ENCODE measurements at places on chromosomes 3 and 15. TPM values are rescaled to one million over a fixed set of nuclear protein-coding genes. Genes with fewer than 3 reads are reported as not detected.

Gene ST3GAL6
- total RNA-seq = 2.7 TPM

DNA sequence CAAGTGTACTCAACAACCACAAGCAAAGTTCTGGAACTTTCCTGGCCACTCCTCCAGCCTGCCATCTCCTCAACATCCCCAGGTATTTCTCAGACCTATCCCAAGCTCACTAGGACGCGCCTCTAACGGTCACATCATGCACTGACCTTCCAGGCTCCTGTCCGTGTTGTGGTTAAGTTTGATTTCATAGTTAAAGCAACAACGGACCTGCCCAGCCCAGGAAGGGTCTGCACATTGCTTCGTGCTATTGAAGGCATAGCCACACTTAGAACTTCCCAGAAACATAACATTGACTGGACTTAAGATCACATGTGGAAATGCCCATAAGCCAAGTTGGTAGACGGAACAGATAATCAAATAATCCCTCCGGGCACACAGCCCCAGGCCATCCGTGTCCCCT is 85.1 kb downstream of the OCA2 start:
- H3K36me3 ChIP-seq = peaks cover 16% of the 10 kb centered on the region
- H3K27ac ChIP-seq = no peak overlapping the region
- H3K27me3 ChIP-seq = no peaks in the 10 kb centered on the region
- no peak for DNase-seq
- no peaks in the 10 kb centered on the region for H3K4me1 ChIP-seq

Gene GAP43
- 0.21 TPM for total RNA-seq

DNA sequence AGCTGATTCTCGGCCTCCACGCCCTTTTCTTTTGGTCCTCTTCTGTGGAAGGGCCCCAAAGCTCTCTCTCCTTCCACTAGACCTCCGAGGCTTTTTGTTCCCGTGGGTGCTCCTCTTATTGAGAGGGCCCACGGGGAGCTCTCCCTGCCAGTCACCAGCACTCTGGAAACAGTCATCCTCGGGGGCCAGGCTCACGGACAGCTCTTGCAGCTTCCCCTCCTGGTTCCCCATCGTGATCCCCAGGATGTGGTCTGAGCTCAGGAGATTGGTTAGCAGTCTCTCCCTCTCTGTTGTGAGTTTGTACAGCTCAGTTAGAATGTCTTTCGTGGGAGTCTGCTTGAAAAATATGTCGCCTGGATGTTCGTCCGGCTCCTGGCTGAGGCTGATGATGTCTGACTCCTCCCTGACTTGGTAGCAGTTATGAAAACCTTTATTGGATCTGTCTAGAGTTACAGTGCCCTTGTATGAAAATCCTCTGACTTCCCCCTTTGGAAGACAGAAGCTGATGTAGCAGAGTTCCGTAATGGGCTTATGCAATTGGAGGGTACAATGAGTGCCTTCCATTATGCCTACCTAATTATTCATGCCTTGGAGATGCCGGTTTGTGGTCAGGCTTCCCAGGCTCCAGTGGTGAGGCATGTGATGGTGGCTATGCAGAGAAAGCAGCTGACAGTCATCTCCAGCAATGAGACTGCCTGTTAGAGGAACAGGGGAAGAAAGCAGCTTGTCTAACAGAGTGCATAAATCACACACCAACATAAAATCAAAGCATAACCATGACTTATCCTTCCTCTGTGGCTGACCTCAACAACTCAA is 40.0 kb downstream of the FMN1 start:
- no peaks in the 10 kb centered on the region for H3K27me3 ChIP-seq
- H3K27ac ChIP-seq = no peak overlapping the region
- no peaks in the 10 kb centered on the region for H3K36me3 ChIP-seq
- peak; percentile 57 for DNase-seq
- peak overlapping the region; percentile 4 for H3K4me3 ChIP-seq

GRCh38 chr3:124075753-124076152 is 83.8 kb upstream of the ROPN1 start:
- H3K27ac ChIP-seq = peak overlapping the region; percentile 23
- DNase-seq = no peak
- H3K36me3 ChIP-seq = no peaks in the 10 kb centered on the region
- H3K27me3 ChIP-seq = no peaks in the 10 kb centered on the region

Gene RNF168
- total RNA-seq = 16.0 TPM

- peaks cover 15% of the 10 kb centered on the region for H3K4me1 ChIP-seq
- H3K27ac ChIP-seq = no peak overlapping the region
- no peak for DNase-seq
- H3K27me3 ChIP-seq = no peaks in the 10 kb centered on the region
- H3K36me3 ChIP-seq = peaks cover 13% of the 10 kb centered on the region
- H3K4me3 ChIP-seq = no peak overlapping the region
Measured at GRCh38 chr15:80154336-80154735, 1.5 kb downstream of the FAH start.

GRCh38 chr15:70974004-70974832 is 81.6 kb downstream of the LRRC49 start:
- no peaks in the 10 kb centered on the region for H3K36me3 ChIP-seq
- no peaks in the 10 kb centered on the region for H3K27me3 ChIP-seq
- H3K4me3 ChIP-seq = no peak overlapping the region
- H3K4me1 ChIP-seq = peaks cover 2% of the 10 kb centered on the region
- no peak for DNase-seq
- H3K27ac ChIP-seq = no peak overlapping the region

GRCh38 chr3:152524198-152525140 is 255.7 kb downstream of the MBNL1 start:
- H3K27me3 ChIP-seq = no peaks in the 10 kb centered on the region
- no peak overlapping the region for H3K4me3 ChIP-seq

DNA sequence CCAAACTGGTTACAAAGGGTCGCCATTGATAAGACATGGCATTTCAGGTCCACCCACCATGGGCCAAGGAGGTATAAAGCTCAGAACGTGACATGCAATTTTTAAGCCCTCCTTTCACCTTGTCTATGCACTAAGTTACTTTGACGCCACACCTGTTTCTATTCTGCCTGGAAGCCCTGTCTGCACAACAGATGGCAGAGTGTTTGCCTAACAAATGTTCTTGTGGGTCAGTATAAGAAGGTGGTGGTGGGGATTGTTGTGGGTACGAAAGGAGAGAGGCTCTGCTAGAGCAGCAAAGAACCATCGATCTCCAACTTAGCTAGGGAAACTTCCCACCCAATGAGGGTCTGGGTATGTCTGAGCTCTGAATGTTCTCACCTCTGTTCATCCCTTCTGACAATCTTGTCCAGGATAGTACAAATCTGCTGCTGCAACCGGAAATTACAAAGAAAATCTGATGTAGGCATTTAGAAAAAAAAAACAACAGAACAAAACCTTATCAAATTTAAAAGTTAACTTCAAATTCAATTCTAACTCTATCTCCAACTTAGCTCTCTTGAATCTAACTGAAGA is 945.0 kb upstream of the CFAP20DC start:
- H3K36me3 ChIP-seq = no peaks in the 10 kb centered on the region
- no peaks in the 10 kb centered on the region for H3K4me1 ChIP-seq
- H3K27me3 ChIP-seq = no peaks in the 10 kb centered on the region
- no peak overlapping the region for H3K4me3 ChIP-seq

DNA sequence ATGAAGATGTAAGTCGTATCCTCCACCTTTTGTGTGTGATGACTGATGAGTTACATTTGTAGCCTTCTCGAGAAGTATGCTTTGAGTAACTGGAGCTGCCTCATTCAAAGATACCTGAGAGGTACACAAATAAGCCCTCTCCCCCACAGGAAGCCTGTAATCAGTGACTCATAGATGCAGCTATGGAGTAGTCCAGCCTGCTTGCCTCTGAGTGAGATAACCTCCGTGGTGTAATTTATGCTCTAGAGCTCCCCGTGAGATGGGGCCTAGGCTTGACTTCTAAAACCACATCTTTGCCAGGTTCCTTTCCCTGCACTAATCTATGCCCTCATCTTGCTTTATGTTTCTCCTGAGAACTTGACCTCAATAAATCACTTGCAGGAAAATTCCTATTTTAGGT is 291.7 kb downstream of the SUCLG2 start:
- no peak overlapping the region for H3K27ac ChIP-seq
- no peaks in the 10 kb centered on the region for H3K36me3 ChIP-seq
- no peaks in the 10 kb centered on the region for H3K4me1 ChIP-seq
- DNase-seq = no peak
- no peak overlapping the region for H3K4me3 ChIP-seq

GRCh38 chr15:74220475-74221248 is 15.5 kb upstream of the CCDC33 start:
- H3K36me3 ChIP-seq = no peaks in the 10 kb centered on the region
- no peaks in the 10 kb centered on the region for H3K27me3 ChIP-seq
- DNase-seq = no peak
- H3K4me1 ChIP-seq = no peaks in the 10 kb centered on the region
- no peak overlapping the region for H3K4me3 ChIP-seq

DNA sequence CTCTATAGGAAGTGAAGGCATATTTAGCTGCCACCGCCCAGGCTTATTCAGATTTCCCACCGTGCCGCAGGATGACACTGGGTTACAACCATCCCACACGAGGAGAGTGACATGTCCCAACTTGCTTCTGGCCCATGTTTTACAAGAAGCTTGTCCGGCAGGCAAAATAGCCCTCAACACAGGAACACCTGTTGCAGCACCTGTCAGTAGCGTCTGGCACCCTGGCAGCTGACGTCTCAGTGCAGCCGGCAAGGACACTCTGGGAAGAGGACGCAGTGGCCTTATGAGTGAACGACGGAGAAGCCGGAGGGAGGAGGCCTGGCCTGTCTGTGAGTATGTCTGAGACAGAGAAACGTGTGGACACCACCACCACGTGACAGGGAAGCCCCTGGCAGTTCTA is 32.1 kb downstream of the FAM174B start:
- no peak for DNase-seq
- H3K4me3 ChIP-seq = no peak overlapping the region
- H3K4me1 ChIP-seq = peaks cover 10% of the 10 kb centered on the region
- no peak overlapping the region for H3K27ac ChIP-seq

- H3K4me3 ChIP-seq = no peak overlapping the region
- peaks cover 54% of the 10 kb centered on the region for H3K4me1 ChIP-seq
- peak overlapping the region; percentile 85 for H3K27ac ChIP-seq
Measured at GRCh38 chr3:119628816-119629445, 31.2 kb downstream of the PLA1A start.

DNA sequence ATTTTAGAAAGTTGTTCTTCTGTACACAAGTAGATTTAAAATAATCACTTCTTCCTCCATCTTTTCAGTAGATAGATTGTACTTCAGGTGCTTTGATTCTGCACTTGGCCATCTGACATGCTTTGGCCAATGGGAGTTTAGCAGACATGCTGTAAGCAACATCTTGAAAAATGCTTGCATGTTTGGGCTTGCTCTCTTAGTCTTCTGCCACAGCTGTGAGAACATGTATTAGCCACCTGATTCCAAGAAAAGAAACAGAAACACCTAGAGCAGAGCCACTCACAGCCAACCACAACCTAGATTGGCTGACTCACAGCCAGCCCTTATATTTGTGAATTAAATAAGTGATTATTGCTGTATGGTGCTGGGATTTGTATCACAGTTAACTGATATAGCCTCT is 70.2 kb upstream of the GADL1 start:
- no peak overlapping the region for H3K27ac ChIP-seq
- H3K4me3 ChIP-seq = no peak overlapping the region
- DNase-seq = no peak
- H3K27me3 ChIP-seq = no peaks in the 10 kb centered on the region

Gene LIPH
- total RNA-seq = 6.9 TPM

Gene TRH
- total RNA-seq = not detected

DNA sequence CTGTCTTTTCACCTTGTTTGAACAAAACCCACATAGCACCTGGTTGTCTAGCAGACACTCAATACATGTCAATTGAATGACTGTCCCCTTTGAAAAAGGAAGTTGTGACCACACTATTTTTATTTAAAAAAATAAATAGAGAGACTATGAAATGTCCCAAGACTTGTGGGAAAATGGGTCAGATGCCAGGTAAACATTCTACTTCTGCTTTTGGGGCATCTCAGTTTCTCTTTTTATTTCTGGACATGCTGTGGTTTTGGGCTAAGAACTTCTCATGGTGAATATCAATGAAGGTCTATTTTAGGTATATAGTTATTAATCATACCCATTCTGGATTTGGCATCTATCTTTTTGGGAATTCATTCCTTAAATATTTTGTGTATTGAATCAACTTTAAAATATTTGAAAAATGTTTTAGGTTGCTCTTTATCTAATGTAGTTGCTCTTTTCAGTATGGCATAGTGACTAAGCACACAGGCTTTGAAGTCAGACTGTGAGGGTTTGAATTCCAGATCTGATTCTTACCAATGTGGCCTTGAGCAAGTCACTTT is 4.4 kb downstream of the TMEM45A start:
- no peak for DNase-seq
- no peak overlapping the region for H3K27ac ChIP-seq
- H3K27me3 ChIP-seq = no peaks in the 10 kb centered on the region
- H3K4me3 ChIP-seq = no peak overlapping the region
- no peaks in the 10 kb centered on the region for H3K36me3 ChIP-seq

- H3K4me1 ChIP-seq = peaks cover 4% of the 10 kb centered on the region
- no peaks in the 10 kb centered on the region for H3K36me3 ChIP-seq
- peak within 1 kb of the TSS; percentile 94 for H3K27ac ChIP-seq
- H3K4me3 ChIP-seq = peak within 1 kb of the TSS; percentile 84
- peak; percentile 99 for DNase-seq
- no peaks in the 10 kb centered on the region for H3K27me3 ChIP-seq
Measured at GRCh38 chr3:44338010-44338827, at the start of gene TCAIM. Gene TCAIM, plus strand, starts transcription at chr3:44338766. Its CDS starts 16,017 bp downstream, at chr3:44354783.

Gene STRIT1
- not detected for total RNA-seq

DNA sequence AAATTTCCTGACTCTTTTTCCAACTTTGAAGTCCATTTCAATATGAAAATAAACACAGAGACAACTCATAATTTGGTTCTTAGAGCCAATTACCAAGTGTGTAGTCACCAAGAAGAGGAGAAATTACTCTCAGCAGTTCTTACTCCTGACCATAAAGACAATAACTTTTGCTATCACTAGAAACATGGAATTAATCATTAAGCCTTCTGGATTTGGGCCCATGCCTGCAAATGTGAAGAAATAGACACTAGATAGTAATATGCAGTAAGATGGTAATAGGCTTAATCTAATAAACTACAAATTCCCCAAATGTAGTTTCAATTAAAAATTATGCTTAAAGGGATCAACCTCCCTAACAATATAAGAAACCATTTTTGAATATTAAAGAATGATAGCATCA is 185.1 kb upstream of the AGTR1 start:
- H3K36me3 ChIP-seq = no peaks in the 10 kb centered on the region
- H3K4me1 ChIP-seq = no peaks in the 10 kb centered on the region
- no peak overlapping the region for H3K4me3 ChIP-seq
- no peak for DNase-seq

Gene CYP8B1
- total RNA-seq = 0.43 TPM

- no peak overlapping the region for H3K27ac ChIP-seq
- H3K4me3 ChIP-seq = peak overlapping the region; percentile 67
- no peak for DNase-seq
- H3K36me3 ChIP-seq = no peaks in the 10 kb centered on the region
- H3K27me3 ChIP-seq = no peaks in the 10 kb centered on the region
- H3K4me1 ChIP-seq = no peaks in the 10 kb centered on the region
Measured at GRCh38 chr3:72445827-72446217, 402.4 kb downstream of the SHQ1 start.

Gene STAB1
- 363 TPM for total RNA-seq

Gene VIPR1
- total RNA-seq = 3.5 TPM

DNA sequence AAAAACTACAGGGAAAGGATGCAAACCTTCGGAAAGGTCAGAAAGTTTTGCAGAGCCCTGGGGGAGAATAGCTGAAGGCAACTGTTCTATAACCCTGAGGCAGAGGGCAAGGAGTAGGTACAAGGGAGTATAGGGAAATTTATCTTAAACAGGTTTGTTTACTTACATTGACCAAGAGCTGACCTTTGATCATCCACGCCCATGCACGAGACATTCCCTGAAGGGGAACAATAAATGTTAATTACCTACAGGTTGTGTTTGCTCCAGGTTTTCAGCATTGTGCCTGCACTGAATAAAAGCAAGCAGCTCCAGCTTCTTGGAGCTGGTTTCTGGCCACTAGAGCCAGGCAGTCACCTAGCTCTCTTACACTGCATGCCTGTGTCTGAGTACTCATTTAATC is 524.5 kb upstream of the TGFBR2 start:
- no peak overlapping the region for H3K4me3 ChIP-seq
- DNase-seq = no peak
- no peaks in the 10 kb centered on the region for H3K36me3 ChIP-seq
- no peaks in the 10 kb centered on the region for H3K4me1 ChIP-seq

Gene CHST13
- total RNA-seq = not detected
